GM03348 (cell line): ENCODE measurements at places on chromosomes 7 and 10.

DNA sequence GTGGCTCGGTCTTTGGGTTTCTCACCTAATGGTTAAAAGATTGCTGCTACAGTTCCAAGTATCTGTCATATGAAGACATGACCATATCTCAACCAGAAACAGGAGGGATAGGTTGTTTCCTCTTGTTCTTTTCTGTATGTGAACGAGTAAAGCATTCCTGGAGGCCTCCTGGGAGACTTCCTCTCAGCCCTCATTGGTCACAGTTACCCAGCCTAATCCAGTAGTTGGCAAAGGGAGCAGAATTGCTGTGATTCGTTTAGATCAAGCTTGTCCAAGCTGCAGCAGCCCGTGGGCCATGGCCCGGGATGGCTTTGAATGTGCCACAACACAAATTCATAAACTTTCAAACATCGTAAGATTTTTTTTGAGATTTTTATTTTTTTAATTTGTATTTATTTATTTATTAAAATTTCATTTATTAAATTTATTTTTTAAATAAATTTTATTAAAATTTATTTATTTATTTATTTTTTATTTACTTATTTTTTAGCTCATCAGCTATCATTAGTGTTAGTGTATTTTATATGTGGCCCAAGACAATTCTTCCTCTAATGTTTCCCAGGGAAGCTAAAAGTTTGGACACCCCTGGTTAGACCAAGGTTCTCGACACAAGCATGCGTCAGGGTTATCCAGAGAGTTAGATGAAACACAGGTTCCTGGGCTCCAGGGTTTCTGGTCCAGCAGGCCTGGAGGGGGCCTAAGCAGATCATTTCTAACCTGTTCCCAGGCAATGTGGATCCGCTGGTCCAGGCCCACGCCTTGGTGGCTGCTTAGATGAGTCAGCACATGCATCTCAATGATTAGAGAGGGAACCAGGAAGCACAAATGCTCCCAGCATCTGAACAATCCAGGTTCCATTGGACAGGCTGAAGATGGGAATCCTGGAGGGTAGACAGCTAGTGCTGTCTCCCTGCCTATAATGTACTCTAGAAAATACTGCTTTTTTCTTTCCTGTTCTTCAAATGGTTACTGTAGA, 25.6 kb downstream of the CDC123 start:
- DNase-seq, result no peak

GRCh38 chr10:22133749-22134624, 83.8 kb downstream of the EBLN1 start:
- DNase-seq, result no peak

DNA sequence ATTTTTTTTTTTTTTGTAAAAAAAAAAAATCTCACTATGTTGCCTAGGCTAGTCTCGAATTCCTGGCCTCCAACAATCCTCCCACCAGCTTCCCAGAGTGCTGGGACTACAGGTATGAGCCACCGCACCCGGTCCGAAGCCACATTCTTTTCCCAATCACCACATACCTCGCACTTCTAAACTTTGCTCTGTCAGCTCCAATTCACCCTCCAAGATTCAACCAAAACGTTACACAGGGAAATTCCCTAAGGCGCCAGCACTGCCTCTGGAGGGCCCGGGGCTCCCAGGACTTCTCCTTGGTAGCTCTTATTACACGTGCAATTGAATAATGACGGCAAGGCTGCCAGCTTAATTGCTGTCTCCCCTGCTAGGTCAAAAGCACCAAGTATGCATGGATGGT, 10.3 kb upstream of the DNAAF5 start:
- no peak for DNase-seq

- peak; percentile 72 for DNase-seq
These were observed 27.9 kb upstream of the CCDC7 start for GRCh38 chr10:32417911-32418547.

DNA sequence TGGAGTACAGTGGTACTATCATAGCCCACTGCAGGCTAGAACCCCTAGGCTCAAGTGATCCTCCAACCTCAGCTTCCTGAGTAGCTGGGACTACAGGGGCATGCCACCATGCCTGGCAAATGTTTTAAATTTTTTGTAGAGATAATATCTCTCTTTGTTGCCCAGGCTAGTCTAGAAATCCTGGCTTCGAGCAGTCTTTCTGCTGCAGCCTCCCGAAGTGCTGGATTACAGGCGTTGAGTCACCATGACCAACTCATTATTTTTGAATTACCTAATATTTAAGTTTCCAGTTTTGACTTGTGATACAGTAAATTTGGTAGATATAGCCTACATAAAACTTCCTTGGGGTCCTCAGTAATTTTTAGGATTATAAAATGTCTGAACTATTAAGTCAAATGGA, 74.1 kb downstream of the RUNDC3B start:
- DNase-seq, result peak; percentile 19

DNA sequence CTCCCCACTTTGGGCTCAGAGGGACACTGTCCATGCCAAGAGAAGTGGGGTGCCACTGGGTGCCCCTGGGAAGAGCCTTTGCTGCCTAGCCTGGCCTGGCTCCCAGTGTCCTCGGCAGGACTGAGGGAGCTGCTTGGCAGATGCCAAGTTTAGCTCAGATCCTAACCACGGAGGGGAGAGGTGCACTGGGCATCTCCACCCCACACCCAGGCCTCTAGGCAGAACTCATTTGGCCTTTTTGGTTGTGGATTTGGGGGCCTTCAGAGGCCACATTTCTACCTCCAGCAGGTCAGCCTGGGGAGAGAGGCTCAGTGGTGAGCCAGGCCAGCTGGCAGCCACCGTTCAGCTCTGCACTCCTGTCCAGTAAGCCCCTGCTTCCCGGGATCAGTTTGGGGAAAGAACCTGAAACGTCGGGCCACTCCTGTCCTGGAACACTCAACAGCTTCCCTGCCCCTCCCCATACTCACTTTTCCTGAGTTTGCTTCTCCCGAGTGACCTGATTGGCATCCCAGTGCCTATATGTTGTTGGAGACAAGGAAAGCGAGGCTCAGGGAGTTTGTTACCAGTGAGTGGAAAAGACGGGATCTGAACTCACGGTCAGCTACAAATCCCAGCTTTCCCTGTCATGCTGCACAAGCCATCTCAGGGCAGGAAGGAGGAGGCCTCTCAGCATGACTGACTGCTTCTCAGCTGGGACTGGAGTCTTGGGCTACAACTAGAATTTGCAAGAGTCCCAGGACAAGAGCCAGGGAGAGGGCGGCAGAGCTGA, 11.2 kb upstream of the CXCL12 start:
- no peak for DNase-seq

- DNase-seq, result peak; percentile 51
These were observed 2.2 kb downstream of the TRIL start for GRCh38 chr7:28955718-28956607.
